ENCODE measurements at places on chromosomes 6 and 20.
A peak's percentile ranks its signal among the peaks of the same experiment; 100 is the strongest.

- DNase-seq: no peak
Measured at GRCh38 chr6:135514706-135515105, 17.2 kb upstream of the AHI1 start.

- no peak for DNase-seq
Measured at GRCh38 chr6:17281100-17281496, at the start of gene RBM24. RBM24 (plus strand) TSS chr6:17281361; CDS start chr6:17281582, 221 bp downstream.

DNA sequence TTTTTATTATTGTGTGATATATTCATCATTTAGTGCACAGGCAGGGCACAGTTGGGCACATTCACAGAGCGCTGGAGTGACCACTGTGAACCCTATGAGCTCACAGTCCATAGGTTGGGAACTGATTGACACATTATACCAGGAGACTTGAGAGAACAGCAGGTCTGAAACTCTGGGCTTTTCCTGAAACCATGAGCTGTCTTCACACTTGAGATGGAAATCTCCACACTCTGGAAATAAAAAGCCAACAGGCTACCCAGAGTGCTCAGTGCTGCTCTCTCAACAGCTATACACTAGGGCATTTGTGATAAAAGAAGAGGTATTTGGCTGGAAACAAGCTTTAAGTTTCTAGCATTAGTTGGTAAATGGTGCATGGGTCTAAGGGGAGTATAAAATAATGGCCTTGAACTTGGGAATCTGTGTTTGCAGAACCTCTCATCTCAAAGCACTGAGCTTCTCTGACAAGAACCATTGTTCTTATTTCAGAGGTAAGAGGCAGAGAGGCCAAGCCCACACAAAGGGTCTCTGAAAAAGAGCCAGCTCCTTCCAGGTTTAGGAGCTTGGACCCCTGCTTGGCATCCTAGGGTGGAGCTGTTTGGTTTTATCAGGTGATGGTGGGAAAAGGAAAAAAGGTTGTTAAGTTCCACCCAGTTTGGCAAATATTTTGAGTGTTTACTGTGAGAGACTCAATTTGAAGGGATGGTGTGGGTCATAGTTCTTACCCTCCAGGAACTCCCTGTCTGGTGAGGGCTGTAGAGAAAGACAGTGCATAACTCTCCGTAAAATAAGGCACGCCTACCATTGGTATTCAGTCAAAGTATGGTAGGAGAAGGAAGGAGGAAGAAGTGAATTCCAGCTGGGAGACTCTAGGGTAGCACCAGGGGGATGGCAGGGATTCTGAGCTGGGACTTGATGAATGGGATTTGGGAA is 14.5 kb downstream of the CHMP4B start:
- DNase-seq: no peak

DNA sequence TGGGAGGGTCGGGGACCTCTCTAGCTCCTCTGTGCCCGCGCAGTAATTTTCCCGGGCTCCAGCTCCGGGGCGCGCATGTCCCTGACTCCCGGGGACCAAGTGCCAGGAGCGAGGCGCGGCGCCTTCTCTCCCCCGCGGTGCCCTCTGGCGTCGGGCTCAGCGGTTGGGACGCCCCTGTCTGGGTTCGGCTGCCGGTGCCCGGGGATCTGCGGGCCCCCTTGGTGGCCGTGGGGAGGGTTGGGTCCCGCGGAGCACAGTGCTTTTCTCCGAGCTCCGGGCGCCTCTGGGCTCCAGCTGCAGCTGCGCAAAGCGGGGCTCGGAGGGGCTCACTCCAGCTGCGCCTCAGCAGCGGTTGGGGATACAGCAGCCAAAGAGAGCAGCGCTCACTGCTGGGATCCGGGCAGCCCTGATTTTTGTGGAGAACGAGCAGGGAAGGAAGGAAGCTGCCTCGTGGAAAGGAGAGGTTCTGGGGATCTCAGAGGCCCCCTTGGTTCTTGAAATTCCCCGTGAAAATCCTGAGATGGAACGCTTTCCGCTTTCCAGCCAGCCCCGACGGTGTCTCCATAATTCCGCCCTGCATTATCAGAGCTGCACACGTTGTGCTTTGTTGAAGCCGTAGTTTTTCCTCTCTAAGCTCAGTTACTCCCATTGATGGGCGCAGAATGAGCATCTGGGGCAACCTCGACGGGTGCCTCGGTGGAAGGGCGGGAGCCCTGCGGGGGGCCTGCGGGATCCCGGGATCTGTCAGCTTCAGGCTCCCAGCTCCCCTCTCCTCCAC is 861 bp downstream of the PPP1R14C start:
- no peak for DNase-seq

- DNase-seq: no peak
Measured at GRCh38 chr20:3172126-3172932, 1.0 kb downstream of the LZTS3 start.

- DNase-seq: no peak
Measured at GRCh38 chr6:87514831-87515230, 42.1 kb downstream of the SLC35A1 start.

GRCh38 chr6:74735304-74735703 is 470.5 kb downstream of the COL12A1 start:
- no peak for DNase-seq

GRCh38 chr6:73248192-73248903 is 14.6 kb downstream of the KHDC1 start:
- no peak for DNase-seq

DNA sequence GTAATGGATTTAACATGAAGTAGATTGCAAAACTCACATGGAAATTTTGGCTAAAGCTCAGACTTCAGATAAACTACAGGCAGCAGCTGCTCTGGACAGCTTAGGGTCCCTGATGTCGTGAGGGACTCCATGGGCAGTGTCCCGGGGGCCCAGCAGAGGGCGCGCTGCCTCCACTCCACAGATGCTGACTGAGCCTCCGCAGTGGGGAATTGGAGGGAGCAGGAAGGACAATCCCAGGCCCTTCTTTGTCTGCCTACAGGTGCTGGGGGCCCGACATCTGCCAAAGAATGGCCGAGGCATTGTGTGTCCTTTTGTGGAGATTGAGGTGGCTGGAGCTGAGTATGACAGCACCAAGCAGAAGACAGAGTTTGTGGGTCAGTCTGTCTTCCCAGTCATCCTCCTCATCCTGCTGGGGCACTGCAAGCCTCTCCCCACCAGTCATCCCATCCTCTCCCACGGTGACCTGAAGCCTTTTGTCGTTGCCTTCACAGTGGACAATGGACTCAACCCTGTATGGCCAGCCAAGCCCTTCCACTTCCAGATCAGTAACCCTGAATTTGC is 35.9 kb downstream of the PLCG1 start:
- peak; percentile 25 for DNase-seq

GRCh38 chr20:40197691-40198090 is 491.3 kb downstream of the MAFB start:
- DNase-seq: no peak

DNA sequence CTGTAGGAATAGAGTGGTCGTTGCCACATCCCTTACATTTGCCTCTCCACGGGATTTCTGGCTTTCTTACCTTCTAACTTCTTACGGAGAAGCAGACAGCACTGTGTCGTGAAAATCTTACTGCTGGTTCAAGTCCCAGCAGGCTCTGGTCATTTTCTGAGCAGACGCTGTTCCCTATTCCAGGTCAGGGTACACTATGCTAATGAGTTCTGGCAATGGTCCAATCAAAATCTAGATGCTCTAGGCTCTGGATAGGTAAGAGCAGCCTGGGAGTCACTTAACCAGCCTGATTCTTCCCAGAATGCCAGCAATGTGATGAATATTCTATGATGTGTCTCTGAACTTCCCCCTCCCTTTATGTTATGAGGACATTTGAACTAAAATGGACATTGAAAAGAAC is at the start of gene GCM1:
Gene GCM1, minus strand, starts transcription at position 158 of the 400 bp plus-strand sequence. CDS start 3,209 bp downstream, outside the sequence.
- no peak for DNase-seq

- no peak for DNase-seq
Measured at GRCh38 chr6:130840050-130840449, 12.8 kb downstream of the SMLR1 start.

GRCh38 chr6:112760831-112761230 is 413.7 kb downstream of the RFPL4B start:
- no peak for DNase-seq

DNA sequence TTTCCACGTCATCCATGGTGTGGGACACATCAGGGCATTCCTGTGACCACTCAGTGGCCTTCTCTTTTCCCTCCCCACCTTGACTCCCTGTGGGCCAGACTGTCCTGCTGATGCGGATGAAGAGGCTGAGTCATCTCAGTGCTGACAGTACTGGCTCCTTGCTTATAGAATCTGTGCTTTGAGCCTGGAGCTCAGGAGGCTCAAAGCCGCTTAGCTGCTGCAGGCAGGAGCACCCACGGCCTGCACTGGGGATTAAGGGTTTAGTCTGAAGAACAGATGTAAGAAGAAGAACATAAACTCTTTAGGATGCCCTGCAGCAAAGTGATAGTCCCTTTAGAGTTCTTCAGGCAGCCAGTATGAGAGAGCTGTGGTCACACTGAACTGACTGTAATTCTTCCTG is 642.0 kb upstream of the CHD6 start:
- no peak for DNase-seq

GRCh38 chr6:91600561-91600960 is 1013.7 kb upstream of the MAP3K7 start:
- no peak for DNase-seq

DNA sequence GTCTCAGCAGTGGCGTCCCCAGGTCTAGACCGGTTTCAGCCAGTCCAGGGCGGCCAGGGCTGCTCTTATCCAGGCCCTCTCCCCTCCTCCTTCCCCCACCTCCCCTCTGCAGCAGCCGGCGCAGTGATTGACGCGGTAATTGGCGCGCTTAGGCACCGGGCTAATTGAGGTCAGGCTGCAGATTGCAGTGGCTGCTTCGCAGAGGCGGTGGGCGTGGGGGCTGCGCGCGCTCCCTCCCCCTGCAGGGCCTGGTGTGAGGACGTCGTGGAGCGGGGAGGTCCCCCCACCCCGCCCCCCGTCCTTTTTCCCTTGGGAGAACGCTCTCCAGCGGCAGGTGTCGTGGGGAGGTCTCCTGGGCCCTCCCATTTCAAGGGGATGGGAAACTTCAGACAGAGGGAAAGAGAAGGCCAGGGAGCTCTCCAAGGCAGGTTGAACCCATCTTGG is 70.4 kb upstream of the BLCAP start:
- no peak for DNase-seq

DNA sequence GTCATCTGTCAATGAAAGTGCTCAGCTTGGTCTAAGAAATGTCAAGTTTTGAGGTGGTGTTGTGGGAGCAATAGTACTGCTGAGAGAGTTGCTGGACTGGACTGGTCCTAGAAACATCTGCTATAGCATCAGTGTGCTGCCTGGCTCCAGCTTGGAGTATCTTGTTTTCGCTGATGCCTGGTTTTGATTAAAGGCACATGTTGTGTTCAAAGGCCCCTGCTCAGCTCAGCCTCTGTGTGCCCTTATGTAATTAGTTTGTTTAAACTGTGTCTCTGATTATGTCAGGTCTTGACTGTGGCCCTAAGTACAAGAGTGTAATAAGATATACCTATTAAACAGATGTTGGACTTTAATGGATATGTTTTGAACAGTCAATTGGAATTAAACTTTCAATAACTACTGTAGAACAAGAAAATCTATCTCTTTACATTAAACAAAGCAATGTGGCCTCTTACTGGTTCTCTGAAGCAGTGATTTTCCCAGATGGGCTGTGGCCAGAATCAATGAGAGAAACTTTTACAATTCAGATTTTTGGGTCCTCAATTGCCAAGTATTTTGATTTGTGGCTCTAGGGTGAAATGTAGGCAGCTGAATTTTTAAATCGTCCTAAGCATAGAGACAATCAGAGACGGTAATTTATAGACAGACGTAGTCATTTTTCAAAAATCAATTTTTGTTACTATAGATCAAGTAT is 668.2 kb downstream of the DHX35 start:
- no peak for DNase-seq

- no peak for DNase-seq
Measured at GRCh38 chr6:119527231-119527578, 177.6 kb upstream of the MAN1A1 start.

- DNase-seq: no peak
Measured at GRCh38 chr6:137764464-137764863, 102.6 kb upstream of the TNFAIP3 start.

DNA sequence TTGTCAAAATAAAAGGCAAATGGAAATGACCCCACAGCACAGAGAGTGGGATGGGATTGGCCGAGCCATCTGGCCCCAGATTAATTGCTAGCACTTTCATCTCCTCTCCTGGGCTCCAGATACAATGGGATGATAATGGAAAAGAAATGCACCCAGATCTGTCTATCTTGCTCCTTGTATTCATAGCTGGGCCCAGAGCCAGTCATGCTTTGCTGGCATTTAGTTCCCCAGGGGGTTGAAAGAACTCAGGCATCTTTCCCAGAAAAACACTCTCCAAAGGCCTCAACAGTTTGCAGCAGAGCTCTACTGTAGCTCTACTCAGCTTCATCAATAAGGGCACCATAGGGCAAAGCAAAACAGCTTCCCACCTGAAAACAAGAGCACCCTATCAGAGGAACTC is 116.0 kb upstream of the FOXA2 start:
- DNase-seq: no peak

DNA sequence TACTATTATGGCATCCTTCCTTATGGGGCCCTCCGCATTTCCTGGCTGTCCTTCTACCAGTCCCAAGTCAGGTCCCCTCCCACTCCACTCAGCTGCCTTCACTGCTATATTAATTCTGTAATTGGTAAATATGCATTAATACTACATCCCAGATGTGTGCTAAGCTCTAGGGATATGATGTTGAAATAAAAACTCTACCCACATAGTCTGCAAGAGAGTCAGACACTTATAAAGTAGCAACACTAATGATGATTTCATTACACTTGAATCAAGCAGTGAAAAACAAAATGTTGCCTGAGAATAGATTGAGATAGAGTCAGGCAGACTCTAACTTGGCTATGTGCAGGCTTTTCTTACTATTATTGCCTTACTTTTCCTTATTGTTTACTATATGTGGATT is 62.4 kb downstream of the AIG1 start:
- DNase-seq: no peak

GRCh38 chr6:100426744-100427338 is 37.9 kb downstream of the SIM1 start:
- DNase-seq: no peak

DNA sequence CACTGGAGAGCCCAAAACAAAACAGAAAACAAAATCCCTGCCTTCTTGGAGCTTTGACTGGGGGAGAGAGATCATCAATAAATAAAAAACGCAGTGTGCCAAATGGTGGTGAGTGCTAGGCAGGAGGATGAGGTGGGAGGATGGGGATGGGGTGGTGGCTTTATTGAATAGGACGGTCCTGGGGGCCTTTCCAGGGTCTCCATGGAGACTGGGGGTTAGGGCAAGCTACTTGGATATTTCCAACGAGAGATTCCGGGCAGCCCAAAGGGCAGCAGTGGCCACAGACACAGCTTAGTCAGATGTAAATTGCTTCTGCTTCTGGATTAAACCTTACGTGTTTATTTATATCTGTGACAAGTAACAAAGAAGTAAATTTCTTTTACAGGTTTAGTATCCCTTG is 700.1 kb downstream of the QKI start:
- DNase-seq: no peak

GRCh38 chr20:36109251-36109947 is 45.1 kb upstream of the EPB41L1 start:
- no peak for DNase-seq

GRCh38 chr6:44530209-44530909 is 142.9 kb downstream of the CDC5L start:
- DNase-seq: no peak

- no peak for DNase-seq
Measured at GRCh38 chr6:20572288-20572687, 38.0 kb downstream of the CDKAL1 start.

GRCh38 chr20:63587256-63587655 is 13.2 kb upstream of the HELZ2 start:
- DNase-seq: no peak

Measured in stimulated activated CD8-positive, alpha-beta memory T cell treated with anti-CD3 and anti-CD28 coated beads, Interleukin-4, amount 100 ng/mL, for 4 hours (primary cell).